Spleen (tissue), 13 donors: ENCODE measurements at places on chromosomes 12 and 14. TPM values are rescaled to one million over a fixed set of nuclear protein-coding genes. Genes with fewer than 3 reads are reported as not detected.
A peak's percentile ranks its signal among the peaks of the same experiment; 100 is the strongest.

Gene DEGS2
- 2.0 TPM for total RNA-seq

Gene SLC7A7
- total RNA-seq, result 94.7 TPM

Gene HOXC9
- total RNA-seq, result not detected

Gene NEUROD4
- total RNA-seq, result not detected

Gene RDH5
- total RNA-seq, result 7.4 TPM

Gene AQP6
- total RNA-seq, result not detected

Gene PLA2G1B
- 1.1 TPM for total RNA-seq

Gene PTPN6
- total RNA-seq, result 431 TPM

Gene TEX52
- total RNA-seq, result not detected

Gene OR4E2
- not detected for total RNA-seq

Gene KRT74
- not detected for total RNA-seq

Gene DBX2
- not detected for total RNA-seq

Gene HCAR3
- 21.1 TPM for total RNA-seq

Gene ING4
- 34.5 TPM for total RNA-seq

Gene CLEC4A
- 6.0 TPM for total RNA-seq

- no peak overlapping the region for H3K4me3 ChIP-seq
- no peaks in the 10 kb centered on the region for H3K4me1 ChIP-seq
- H3K27ac ChIP-seq, result no peak overlapping the region
- H3K27me3 ChIP-seq, result peaks cover 24% of the 10 kb centered on the region
These were observed 200.9 kb upstream of the C14orf180 start for GRCh38 chr14:104378698-104379113.

- H3K27ac ChIP-seq, result no peak overlapping the region
- no peak overlapping the region for H3K4me3 ChIP-seq
- no peak for DNase-seq
- H3K4me1 ChIP-seq, result peaks cover 38% of the 10 kb centered on the region
- no peaks in the 10 kb centered on the region for H3K36me3 ChIP-seq
These were observed 138.9 kb upstream of the CCND2 start for GRCh38 chr12:4134448-4135263.

- peaks cover 54% of the 10 kb centered on the region for H3K27me3 ChIP-seq
- no peak overlapping the region for H3K4me3 ChIP-seq
- H3K4me1 ChIP-seq, result peaks cover 26% of the 10 kb centered on the region
These were observed 7.3 kb upstream of the ASIC1 start for GRCh38 chr12:50050119-50050385.

DNA sequence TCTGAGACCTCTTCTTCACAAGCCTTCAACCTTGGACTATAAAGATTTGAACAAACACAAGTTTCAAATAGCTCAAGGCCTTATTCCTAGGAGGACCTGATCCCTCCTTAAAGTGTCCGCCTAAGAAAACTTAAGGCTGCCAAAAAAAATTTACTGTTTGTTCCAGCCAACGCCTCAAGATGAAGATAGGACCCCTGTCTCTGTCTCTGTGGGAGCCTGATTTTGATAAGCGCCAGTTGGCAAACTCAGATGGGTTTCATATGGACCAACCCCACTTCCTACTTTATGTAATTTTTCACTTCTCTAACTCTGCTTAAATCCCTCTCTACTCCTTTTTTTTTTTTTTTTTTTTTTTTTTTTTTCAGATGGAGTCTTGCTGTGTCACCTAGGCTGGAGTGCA is 11.0 kb downstream of the FKBP3 start:
- no peak overlapping the region for H3K27ac ChIP-seq
- H3K4me1 ChIP-seq, result no peaks in the 10 kb centered on the region
- H3K27me3 ChIP-seq, result no peaks in the 10 kb centered on the region
- H3K36me3 ChIP-seq, result peaks cover 48% of the 10 kb centered on the region
- no peak for DNase-seq

DNA sequence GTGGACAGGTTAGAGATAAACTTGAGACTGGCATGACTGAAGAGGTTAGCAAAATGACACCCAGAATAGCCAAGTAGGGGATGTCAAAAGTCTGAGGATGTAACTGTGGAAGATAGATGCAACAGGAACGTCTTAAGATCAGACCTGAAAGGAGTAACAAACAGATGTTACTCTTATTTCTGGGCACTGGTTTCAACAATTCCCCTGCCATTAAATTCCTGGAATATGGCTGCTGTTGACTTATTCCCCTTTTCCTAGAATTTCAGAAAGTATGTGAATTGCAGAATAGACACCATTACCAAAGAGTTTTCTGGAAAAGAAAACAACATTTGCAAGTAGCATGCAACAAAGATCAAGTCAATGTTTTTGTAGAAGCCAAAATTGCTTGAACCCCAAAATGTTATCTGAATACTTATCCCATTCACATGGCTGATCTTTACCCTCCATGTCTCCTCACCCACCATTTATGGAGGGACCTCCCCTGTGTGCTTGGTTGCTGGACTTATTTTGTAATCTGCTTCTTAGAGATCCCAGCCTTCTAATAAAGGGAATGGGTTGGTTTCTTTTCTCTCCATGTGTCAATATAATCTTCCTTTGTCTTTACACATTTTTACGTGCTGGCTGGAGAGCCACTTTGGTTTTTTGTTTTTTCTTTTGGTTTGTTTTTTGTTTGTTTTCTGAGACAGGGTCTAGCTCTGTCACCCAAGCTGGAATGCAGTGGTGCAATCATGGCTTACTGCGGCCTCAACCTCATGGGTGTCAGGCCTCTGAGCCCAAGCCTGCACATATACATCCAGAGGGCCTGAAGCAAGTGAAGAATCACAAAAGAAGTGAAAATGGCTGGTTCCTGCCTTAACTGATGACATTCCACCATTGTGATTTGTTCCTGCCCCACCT is 57.0 kb downstream of the BBS10 start:
- no peak overlapping the region for H3K27ac ChIP-seq
- no peak for DNase-seq
- H3K4me3 ChIP-seq, result no peak overlapping the region
- H3K27me3 ChIP-seq, result no peaks in the 10 kb centered on the region

DNA sequence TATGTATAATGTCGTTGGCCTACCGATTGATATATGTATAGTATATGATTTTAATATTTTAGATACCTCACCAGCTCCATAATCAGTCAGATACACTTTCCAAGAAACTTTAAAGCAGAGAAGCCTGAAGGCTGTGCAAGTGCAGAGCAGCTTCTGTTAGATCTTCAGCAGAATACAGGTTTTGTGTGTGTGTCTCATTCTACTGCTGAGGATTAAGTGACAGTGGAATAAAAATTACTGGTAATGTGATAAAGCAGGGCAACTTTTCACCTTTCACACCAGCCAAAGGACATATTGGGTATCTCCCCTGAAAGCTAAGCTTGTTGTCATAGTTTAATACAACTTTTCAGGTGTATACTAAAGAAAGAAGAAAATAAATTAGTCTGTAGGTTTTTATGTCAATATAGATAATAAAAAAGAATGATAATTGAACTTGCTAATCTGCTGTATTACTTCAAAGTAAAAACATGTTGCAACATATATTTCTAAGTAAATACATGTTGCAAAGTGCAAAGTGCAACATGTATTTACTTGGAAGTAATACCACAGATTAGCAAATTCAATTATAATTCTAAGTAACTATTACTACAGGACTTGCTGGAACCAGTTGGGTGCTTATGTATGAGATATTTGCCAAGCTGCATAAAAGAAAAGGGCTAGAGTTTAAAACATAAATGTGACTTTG is 128.3 kb downstream of the SLC16A7 start:
- H3K4me3 ChIP-seq, result no peak overlapping the region
- no peaks in the 10 kb centered on the region for H3K4me1 ChIP-seq
- no peaks in the 10 kb centered on the region for H3K36me3 ChIP-seq
- DNase-seq, result no peak
- no peaks in the 10 kb centered on the region for H3K27me3 ChIP-seq
- no peak overlapping the region for H3K27ac ChIP-seq

- H3K36me3 ChIP-seq, result peaks cover 43% of the 10 kb centered on the region
- H3K4me3 ChIP-seq, result peak overlapping the region; percentile 91
- peak; percentile 82 for DNase-seq
- H3K27me3 ChIP-seq, result no peaks in the 10 kb centered on the region
- H3K4me1 ChIP-seq, result peaks cover 65% of the 10 kb centered on the region
These were observed 1.2 kb downstream of the SRSF9 start for GRCh38 chr12:120468325-120468820.

GRCh38 chr12:7793211-7793610 is 4.0 kb downstream of the NANOG start:
- no peak for DNase-seq
- H3K27me3 ChIP-seq, result no peaks in the 10 kb centered on the region
- H3K36me3 ChIP-seq, result no peaks in the 10 kb centered on the region

GRCh38 chr14:92633724-92634123 is 114.7 kb downstream of the LGMN start:
- peak overlapping the region; percentile 80 for H3K27ac ChIP-seq
- no peaks in the 10 kb centered on the region for H3K27me3 ChIP-seq
- no peak for DNase-seq

DNA sequence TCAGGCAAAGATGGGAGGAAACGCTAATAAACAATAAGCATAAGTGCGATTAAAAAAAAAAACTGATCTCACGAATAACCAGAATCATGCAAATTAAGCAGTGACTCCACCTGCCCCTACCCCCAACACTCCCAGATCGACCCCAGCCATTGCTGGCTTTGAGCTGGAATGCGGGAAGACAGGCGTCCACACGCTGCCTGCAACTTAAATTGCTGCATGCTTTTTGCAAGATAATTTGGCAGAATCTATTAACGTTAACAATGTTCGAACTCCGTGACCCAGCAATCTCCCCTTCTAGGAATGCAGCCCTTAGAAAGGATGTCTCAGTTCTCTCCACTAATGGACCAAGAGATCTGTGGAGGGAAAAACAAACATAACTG is 935 bp upstream of the CKB start:
- no peak overlapping the region for H3K27ac ChIP-seq
- peaks cover 18% of the 10 kb centered on the region for H3K27me3 ChIP-seq
- DNase-seq, result no peak
- H3K4me3 ChIP-seq, result no peak overlapping the region

- no peaks in the 10 kb centered on the region for H3K4me1 ChIP-seq
- no peak for DNase-seq
- no peak overlapping the region for H3K27ac ChIP-seq
- no peaks in the 10 kb centered on the region for H3K27me3 ChIP-seq
- no peaks in the 10 kb centered on the region for H3K36me3 ChIP-seq
These were observed 117.0 kb upstream of the CCDC198 start for GRCh38 chr14:57610631-57611030.

- H3K27ac ChIP-seq, result peak overlapping the region; percentile 95
- H3K36me3 ChIP-seq, result peaks cover 19% of the 10 kb centered on the region
- no peak for DNase-seq
These were observed 26.0 kb downstream of the SH2B3 start for GRCh38 chr12:111431772-111432171.

DNA sequence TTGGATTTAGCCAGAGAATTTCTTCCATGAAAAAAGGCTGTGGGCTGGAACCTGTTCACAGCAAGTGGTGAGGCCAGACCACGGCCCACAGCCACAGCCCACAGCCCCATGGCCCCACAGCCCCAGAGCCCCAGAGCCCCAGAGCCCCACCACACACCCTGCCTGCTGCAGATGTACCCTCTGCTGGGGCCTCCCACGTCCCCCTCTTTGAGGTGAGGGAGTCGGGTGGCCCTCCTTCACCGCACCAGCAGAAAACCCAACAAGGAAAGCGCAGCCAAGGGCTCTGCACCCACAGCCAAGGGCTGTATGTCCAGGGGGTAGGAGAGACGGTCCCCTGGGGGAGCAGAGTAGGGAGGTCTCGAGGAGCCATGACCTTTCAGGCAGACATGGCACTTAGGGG is 327.5 kb upstream of the DIO3 start:
- DNase-seq, result no peak
- H3K4me1 ChIP-seq, result peaks cover 7% of the 10 kb centered on the region
- H3K4me3 ChIP-seq, result no peak overlapping the region
- no peaks in the 10 kb centered on the region for H3K27me3 ChIP-seq
- no peaks in the 10 kb centered on the region for H3K36me3 ChIP-seq

GRCh38 chr14:87268997-87269396 is 724.0 kb downstream of the GALC start:
- no peak overlapping the region for H3K27ac ChIP-seq
- no peak overlapping the region for H3K4me3 ChIP-seq
- no peaks in the 10 kb centered on the region for H3K4me1 ChIP-seq
- no peaks in the 10 kb centered on the region for H3K27me3 ChIP-seq
- no peak for DNase-seq

- H3K4me1 ChIP-seq, result peaks cover 44% of the 10 kb centered on the region
- peaks cover 18% of the 10 kb centered on the region for H3K27me3 ChIP-seq
- DNase-seq, result no peak
- no peak overlapping the region for H3K4me3 ChIP-seq
- H3K27ac ChIP-seq, result no peak overlapping the region
- H3K36me3 ChIP-seq, result no peaks in the 10 kb centered on the region
These were observed 61.8 kb downstream of the FBXL14 start for GRCh38 chr12:1532375-1533165.

DNA sequence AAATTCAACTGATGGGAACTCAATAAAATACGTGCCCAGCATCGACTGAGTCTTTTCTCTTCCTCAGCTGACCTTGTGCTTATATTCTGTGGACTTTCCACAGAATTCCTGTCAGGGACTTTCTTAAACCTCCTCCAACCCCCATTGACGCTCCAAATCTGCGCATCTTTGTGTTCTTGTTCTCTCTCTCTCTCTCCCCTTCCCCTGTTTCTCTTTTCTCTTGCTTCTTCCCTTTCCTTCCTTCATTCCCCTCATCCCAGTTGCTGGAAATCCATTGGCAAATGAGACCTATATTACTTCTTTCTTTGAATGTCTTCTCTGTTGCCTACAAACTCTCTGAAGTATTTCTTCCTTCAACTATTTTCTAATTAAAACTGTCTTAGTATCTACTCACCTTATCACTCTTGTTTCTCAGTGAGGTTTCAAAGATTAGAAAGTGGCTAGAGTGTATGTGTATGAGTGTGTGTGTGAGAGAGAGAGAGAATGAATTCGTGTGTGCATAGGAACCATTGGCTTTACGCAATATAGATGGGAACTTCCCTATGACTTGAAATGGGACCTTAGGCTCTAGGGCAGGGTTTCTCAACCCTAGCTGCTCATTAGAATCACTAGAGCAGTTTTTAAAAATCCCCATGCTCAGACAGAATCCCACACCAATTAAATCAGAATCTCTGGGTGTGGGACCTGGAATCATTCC is 41.8 kb upstream of the DHRS7 start:
- H3K27me3 ChIP-seq, result no peaks in the 10 kb centered on the region
- H3K27ac ChIP-seq, result no peak overlapping the region
- DNase-seq, result no peak

- peaks cover 95% of the 10 kb centered on the region for H3K36me3 ChIP-seq
- H3K27ac ChIP-seq, result no peak overlapping the region
- H3K4me3 ChIP-seq, result no peak overlapping the region
These were observed 8.5 kb downstream of the COX14 start for GRCh38 chr12:50120521-50120920.

GRCh38 chr12:87157791-87158190 is 871.4 kb downstream of the C12orf50 start:
- no peak overlapping the region for H3K4me3 ChIP-seq
- no peak overlapping the region for H3K27ac ChIP-seq
- peak; percentile 34 for DNase-seq
- H3K36me3 ChIP-seq, result no peaks in the 10 kb centered on the region
- no peaks in the 10 kb centered on the region for H3K4me1 ChIP-seq

DNA sequence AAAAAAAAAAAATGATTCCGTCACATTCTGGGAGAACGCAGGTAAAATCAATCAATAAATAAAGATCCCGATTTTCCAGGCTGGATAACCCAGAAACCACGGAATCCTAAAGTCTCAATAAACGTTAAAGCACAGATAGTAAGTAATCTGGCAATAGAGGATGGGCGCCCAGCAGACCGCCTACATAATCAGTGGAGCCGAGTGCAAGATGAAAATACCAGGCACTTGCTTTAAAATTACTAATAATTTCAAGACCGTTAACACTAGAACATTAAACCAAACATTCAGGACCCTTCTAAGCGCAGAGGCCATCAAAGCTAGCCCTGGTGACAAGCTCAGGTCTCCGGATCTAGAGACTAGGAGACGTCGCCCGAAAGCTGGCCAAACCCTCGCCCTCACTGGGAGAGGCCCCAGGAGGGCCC is 1.2 kb upstream of the DCAF11 start:
- H3K4me3 ChIP-seq, result peak overlapping the region; percentile 60
- no peaks in the 10 kb centered on the region for H3K27me3 ChIP-seq
- H3K27ac ChIP-seq, result peak overlapping the region; percentile 97
- no peak for DNase-seq
